ENCODE measurements at places on chromosomes 5 and 9.

DNA sequence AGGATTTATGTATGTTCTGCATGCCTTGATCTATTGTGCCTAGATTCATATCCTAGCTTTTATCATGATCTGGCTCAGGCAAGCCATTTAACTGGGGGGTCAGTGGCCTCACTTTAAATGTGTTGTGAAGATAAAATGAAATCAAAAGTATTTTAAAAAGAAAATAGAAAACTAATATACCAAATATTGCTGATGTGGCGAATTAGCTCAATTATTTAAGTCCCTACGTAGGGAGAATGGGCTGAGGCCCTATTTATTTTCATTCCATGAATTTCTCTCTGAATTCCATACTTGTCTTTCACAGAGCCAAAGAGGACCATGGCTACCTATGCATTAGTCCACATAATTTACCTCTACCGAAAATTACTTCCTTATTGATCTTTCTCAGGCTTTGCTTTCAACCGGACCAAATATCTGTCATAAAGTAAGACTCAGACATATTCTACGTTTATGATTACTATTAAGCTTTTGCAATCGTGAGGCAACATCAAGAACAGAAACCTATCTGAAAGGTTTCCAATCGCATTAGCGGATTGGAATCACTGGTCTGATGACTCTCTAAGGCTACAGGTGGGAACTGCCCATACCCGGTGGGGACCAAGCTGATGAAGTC is 1.7 kb downstream of the MBLAC2 start:
- no peak for DNase-seq

DNA sequence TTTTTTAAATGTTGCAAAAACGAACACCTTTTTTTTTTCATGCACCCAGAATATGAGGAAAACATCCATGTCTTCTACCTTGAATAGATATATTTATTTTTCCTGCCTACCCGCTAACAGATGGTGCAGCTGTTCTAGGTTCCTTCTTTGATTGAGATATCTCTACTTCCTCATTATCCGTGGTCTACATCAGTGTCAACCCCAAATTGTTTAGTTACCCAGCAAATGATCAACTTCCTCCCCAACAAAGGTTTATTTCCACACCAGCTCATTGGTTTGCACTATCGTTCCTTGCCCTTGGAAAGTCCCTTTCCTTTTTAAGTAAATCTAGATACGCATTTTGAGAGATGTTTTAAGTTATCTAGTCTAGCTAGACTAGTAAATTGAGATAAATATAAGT is 166.4 kb downstream of the PRR16 start:
- no peak for DNase-seq

- DNase-seq: no peak
Observed at GRCh38 chr9:138014563-138014945, 137.0 kb downstream of the CACNA1B start.

- DNase-seq: no peak
Observed at GRCh38 chr5:1494780-1495524, 28.8 kb downstream of the LPCAT1 start.

DNA sequence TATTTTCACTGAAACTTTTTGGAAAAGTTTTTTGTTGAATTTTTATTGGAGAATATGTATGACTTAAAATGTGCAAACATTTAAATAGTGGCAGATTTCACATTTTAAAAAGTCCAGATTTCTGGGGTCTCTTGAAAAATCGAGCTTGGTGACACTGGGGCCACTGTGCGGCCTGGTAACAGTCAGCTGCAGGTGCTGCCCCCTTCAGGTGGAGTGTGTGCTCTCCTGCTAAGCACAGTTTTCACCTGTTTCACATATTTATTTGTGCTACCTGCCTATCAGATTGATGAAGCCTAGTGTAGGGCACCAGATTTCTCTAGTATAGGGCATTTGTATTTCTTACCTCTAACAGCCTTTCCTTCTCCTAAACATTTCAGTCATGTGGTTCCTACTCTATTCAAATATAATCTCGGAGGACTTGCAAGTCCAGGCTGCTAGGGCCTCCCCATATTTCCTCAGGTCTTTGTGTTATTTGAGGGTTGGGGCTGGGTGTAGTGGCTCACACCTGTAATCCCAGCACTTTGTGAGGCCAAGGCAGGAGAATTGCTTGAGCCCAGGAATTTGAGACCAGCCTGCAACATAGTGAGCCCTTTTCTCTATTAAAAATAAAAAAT is 95.8 kb upstream of the KLF9 start:
- no peak for DNase-seq

DNA sequence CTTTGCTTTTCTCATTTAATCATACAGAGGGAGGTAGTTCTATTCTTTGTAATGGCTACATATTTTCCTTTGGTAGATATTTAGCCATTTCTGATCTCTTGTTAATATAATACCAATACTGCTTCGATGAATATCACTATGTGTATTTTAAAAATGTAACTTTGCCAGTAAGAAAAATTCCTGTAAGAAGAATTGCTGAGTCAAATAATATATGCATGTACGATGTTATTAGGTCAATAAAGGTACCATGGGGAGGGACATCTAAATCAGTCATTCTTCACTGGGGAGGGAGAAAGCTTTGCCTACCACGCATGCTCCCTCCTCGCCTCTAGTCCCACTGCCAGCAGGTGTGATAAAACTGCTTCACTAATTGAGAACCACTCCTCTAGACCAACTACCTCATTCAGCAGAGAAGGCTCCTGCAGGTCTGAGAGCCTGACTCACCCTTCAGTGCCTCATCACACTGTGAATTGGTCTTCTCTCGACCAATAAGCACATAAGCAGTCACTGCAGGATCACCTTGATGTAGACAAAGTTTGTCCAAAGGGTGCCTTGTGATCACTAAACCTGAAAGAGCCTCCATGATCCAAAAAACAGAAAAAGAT is 56.1 kb upstream of the TBCA start:
- DNase-seq: no peak

DNA sequence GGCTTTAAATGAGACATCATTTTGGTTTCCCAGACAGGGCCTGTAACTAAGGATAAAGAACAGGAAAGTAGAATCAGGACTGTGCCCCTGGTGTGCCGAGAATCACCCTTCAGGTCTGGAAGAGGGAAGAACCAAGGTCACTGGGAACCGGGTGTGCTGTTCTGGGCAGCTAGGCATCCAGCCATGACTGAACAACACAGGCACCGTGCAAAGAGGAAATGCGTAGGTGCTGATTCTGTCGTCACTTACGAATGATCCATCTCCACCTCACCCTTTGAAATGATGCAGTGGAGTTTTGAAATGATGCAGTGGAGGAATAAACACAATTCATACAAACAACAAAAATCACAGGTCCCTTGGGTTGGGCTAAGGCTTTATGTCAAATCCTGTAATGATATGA is 64.4 kb downstream of the MAP1B start:
- DNase-seq: no peak

DNA sequence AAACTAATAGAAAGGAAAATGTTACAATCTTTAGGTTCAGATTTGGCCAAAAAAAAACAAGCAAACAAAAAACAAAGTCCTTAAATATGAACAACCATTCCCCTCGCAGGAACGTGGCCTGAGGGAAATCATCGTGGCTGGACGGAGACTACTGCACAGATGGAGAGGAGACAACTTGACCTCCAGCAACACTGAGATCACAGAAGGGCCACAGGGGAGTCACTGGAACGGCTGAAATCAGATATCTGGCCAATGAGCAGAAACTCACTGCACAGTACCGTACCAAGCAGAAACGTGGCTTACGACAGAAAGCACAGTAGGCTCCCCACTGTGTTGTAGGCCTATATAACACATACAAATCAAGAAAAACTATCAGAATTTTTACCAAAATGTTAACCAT is 27.7 kb downstream of the CAMSAP1 start:
- no peak for DNase-seq

DNA sequence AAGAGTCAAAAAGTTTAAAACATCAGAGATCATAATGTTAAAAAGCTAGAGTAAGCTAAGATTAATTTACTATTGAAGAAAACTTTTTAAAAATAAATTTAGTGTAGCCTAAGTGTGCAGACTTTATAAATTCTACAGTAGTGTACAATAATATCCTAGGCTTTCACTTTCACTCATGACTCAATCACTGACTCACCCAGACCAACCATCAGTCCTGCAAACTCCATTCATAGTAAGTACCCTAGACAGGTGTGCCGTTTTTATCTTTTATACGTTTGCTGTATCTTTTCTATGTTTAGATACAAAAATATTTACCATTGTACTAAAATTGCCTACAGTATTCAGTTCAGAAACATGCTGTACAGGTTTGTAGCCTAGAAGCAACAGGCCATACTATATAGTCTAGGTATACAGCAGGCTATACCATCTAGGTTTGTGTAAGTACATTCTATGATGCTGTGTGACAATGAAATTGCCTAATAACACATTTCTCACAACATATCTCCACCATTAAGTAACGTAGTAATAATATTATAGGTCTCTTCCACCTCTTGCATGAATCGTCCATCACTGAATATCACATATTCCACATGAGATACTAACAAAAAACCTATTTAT is 59.2 kb downstream of the MEGF9 start:
- DNase-seq: no peak

DNA sequence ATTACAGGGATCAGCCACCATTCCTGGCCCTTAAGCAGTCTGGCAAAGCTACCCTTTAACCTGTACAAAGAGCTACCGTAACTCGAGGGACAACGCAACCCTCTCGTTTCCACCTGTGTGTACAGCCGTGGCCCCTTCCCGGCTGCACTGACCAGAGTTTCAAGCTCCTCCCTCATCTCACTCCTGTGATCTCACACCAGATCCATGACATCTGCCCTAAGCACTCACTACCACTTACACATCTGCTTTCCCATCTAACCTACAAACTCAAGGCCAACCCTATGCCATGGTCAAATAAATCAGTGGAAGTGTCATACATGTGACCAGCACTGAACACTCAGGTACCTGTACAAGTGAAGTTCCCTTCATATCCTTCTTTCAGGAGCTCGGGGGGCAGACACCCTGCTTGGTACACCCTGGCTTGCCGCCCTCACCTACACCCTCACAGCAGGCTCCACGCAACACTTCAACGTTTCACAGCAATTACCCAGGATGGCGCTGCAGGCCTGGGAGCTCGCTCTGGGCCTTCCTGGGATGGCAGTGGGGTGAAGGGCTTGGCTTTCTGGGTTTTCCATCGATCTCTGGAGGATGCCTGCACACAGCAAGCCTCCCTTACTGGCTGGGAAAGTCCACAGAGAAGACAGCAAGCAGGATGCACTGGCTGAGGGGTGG is 61.7 kb downstream of the PRRT1B start:
- no peak for DNase-seq
